ENCODE measurements at places on chromosomes 6 and 20.

DNA sequence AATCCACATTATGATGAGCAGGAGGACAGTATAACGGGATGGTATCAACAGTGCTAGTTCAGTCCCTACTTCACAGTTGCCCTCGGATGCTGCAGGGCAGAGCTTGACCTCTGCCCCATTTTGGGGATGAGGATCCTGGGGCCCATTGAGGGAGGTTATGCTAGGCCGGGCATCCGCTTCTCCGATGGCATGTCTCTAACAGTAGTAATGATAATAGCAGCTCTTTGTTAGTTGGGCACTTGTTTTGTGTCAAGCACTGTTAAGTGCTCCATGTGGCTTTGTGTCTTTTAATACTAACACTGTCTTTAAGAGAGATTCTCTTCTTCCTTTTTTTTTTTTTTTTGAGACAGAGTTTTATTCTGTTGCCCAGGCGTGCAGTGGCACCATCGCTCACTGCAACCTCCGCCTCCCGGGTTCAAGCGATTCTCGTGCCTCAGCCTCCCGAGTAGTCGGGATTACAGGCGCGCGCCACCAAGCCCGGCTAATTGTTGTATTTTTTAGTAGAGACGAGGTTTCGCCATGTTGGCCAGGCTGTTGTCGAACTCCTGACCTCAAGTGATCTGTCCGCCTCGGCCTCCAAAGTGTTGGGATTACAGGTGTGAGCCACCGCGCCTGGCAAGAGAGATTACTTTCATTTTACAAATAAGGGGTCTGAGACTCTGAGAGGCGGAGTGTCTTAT is 1.1 kb downstream of the MAPRE1 start:
- DNase-seq: peak; percentile 23

- DNase-seq: no peak
These were observed 50.7 kb downstream of the DSTN start for GRCh38 chr20:17620371-17621228.

- no peak for DNase-seq
These were observed 8.7 kb downstream of the CDS2 start for GRCh38 chr20:5135363-5136012.

DNA sequence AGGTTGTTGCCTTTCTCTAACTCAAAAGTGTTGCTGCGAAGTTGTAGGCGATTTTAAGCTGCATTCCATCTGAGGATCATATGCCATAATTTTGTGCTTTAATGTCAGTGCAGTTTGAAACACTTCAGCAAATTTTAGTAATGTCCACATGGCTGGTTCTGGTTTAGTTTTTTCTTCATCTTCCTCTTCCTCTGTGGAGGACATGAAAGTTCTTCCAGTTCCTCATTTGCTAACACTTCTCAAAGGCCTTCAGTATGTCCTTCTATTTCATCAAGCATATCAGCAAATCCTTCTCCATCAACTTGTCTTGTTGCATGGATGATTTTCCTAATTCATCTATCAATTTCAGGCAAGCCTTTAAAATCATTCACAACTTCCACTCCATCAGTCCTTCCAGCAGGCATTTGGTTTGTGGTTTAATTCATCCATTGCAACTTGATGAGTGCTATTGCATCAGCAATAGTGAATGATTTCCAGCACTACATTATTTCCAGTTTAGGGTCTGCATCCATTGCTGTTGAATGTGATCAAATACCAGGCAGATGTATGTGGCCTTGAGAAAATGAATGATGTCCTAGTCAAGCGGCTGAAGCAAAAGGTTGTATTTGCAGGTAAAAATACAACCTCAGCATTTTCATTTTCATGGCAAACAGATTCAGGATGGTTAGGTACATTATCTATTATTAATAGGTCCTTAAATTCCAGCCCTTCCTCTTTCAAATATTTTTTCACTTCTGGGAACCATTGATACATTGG is 20.2 kb downstream of the SHLD1 start:
- DNase-seq: no peak

DNA sequence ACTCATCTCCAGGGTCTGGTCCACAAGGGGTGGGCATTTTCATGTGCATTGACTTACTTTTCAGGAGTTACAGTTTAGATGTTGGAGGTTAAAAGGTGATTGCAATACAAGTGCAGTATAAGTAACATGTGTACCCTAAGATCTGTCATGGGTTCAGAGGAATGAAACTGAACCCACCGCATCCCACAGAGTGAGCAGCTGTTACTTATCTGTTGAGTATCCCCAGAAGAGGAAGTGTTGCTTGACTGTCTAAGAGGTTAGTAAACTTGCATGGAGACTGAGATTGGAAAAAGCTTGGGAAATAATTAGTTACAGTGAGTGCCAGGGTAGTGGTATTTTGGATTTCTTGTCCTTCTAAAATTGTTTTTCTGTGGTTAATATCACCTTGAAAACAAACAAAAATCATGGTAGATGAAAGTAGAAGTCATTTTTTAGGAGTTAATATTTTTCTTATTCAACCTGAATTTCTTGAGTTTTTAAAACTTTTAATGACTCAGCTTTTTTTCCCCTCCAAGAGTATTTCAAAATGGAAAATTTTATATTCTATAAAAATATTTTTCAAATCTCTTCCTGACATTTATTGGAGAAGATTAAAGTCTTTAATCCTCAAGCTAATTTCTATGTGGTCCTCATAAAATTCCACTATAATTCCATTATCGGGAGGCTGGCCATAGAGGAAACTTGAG is 306.1 kb downstream of the ZNF217 start:
- DNase-seq: no peak

DNA sequence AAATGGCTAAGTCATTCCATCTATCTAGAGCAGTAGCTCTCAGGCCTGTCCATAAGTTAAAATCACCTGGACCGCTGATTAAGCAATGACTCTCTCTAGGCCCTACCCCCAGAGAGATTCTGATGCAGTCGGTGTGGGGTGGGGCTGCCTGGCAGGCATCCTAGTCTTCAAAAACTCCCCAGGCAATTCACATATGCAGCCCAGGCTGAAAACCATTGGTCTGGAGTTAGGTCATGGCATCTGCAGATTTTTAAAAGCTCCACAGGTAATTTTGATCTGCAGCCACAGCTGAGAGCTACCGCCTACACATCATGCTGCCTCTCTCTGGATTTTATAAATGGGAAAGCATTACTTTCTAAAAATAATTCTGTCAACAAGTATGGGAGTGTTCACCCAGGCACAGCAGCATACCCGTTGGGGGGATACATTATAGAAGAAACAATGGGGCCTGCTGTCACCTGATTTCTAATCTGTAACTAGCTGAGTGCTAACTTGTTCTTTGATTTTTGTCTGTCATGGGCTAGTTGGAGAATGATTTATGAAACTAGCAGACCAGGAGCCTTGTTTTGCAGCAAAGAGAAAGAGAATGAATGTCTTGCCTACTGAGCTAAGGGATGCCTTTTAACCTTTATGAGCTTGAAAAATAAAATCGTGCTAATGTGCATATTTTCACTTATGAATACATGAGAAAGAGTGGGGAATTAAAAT is 44.1 kb upstream of the ATXN1 start:
- no peak for DNase-seq

DNA sequence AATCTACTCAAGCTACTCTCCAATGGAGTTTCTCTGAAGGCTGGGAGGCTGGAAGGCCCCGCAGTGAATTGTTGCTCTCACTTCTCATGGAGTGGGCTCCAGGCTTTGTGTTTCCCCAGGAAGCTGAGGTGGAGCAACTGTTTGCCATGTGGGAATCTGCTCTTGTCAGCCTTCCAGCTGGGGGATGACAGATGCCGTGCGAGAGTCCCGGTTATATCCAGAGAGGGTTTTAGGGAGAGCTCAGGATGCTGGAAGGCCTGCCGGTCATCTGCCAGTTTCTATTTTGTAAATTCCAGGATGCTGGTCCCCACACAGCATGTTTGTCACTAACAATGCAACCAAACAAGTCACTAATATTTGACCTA is 98.2 kb upstream of the NAA20 start:
- DNase-seq: no peak

- no peak for DNase-seq
These were observed 785.2 kb upstream of the FLRT3 start for GRCh38 chr20:15122613-15123012.

- no peak for DNase-seq
These were observed 93.8 kb upstream of the BCLAF1 start for GRCh38 chr6:136383268-136383937.

- DNase-seq: no peak
These were observed 402.2 kb downstream of the GJA1 start for GRCh38 chr6:121837545-121838229.

GRCh38 chr6:105519954-105520353 is 117.1 kb upstream of the PREP start:
- DNase-seq: no peak

DNA sequence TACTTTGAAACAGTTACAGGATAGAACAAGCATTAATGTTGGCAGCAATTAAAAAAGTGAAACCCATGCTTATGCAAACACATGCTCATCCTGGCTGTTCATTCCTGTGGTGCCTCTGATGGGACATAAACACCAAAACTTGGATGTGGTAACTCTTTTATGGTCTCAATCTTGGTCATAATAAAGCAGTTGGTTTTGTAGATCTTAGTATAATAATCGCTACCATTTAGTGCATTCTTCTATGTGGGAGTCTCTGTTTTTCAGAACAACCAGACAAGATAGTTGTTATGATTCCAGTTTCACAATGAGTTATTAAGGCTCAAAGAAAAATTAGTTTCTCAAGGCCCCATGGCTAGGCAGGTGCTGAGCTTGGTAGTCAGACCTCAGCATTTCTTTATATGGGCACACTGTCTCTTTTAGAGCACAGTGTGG is 184.0 kb downstream of the UTRN start:
- no peak for DNase-seq

DNA sequence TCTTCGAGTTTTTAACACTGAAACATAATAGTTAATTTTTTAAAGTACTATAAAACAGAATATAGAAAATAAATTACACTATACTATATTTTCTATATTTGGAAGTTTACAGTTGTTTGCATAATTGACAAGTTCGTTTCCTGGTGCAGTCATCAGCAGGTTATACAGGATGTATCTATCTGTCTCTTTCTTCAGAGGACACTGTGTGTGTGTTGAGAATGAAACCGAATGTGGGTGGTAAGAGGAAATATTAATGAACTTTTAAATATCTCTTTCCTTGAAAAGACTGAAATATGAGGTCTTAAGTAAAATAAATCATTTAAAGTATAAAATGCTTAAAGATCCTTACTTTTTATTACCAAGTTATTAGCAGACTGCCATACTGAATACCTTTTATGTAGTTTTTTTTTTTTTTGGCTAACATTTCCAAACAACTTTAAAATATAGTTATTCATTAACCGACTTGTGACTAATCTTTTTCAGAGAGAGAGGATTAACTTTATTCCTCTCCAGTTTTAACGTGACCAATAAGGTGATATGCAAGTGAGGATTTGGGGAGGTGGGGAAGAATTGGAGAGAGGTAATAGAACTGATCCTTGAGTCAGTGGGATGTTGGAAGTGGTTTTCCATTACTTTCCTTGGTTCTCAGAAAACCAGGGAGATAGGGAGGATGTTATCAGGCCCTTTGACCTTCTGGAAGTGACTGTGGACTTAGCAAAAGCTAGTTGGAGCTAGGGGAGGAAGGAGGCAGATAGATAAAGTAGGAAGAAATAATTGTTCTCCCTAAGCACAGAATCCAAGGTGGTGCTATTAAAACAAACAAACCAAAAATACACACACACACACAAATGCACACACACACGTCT is 380.0 kb upstream of the FLRT3 start:
- no peak for DNase-seq

GRCh38 chr6:135503703-135504475 is 6.3 kb upstream of the AHI1 start:
- no peak for DNase-seq

DNA sequence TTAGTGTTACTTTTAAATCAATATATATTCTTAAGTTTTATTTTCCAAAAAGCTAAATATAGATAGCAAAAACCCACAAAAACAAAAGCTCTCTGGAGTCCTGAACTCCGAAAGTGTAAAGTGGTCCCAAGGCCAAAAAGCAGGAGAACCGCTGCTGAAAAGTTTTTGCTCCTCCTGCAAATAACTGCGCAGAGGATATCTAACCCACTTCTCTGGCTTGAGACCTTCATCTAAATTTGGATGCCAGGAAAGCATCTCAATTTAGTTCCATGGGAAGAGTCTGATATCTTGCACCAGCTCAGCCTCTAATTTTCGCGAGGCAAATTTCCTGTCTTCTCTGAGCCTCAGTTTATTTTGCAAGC is 523 bp downstream of the MRPS10 start:
- no peak for DNase-seq

DNA sequence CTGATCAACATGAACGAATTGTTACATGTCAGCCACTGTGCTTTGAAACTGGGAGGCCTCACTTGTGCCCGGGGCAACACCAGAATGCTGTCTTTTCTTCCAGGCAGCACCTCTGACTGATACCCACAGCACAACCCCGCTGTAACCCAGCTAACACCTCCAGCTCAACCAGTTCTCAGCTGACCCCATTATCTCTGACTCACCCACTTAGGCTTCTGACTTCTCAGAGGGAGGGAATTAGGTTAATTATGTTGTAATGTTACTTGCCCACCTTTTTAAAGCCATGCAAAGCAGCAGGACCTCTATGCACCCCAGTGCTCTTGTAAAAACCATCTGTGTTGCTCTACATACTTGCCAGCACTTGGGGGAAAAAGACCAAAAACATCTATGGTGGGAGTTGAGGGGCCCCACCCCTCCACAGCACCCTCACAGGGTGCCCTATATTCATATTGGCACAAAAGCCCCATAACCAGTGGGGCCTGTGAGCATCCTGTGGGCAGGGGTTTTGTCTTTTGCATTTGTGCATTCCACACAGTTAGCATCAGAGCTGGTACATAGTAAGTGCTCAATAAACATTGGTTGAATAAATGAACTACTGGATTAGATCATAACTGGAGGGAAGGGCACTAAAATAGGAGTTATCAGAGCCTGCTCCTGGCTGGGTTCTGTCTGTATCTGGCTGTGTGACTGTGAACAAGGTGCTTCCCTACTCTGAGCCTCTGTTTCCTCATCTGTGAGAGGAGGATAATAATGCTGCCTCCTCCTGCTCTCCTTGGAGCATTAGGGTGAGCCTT is 22.3 kb downstream of the BNIP5 start:
- DNase-seq: no peak

DNA sequence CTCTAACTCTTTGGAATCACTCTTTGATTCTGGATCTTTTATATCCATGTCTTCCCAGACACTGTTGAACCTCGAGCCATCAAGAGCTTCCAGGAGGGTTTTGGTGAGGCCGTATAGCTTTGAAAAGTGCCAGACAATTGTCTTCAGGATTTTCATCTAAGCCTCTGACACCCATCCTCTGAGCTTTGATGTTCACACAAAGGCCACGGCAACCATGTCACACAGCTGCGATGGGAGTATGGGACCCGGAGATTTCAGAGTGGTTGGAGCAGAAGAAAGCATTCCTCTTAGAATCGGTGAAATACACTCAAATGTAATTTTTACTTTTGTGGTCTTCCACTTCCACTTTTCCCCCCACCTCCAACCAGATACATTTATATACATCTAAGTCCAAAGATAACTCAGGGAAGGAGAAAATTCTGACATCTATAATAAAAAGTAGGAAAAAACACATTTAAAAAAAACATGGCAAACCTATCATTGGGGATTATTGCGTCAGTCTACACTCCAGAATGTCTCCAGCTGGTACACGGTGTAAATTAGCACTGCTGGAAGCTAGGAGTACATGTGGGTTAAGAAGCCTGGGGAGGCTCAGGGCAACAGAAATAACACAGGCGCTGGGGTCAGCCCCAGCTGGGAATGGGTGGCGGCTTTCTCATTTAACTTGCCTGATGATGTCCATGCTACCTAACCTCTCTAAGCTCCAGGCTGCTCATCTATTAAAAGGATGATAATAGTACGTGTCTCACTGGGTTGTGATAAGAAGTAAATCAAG is 92.7 kb downstream of the LY86 start:
- DNase-seq: no peak

Data from colonic mucosa (tissue), 4 donors.